Activated CD4-positive, alpha-beta T cell treated with anti-CD3 and anti-CD28 coated beads, Interleukin-2, amount 50 U/mL, for 24 hours (primary cell): ENCODE measurements at places on chromosomes 11 and 22.

DNA sequence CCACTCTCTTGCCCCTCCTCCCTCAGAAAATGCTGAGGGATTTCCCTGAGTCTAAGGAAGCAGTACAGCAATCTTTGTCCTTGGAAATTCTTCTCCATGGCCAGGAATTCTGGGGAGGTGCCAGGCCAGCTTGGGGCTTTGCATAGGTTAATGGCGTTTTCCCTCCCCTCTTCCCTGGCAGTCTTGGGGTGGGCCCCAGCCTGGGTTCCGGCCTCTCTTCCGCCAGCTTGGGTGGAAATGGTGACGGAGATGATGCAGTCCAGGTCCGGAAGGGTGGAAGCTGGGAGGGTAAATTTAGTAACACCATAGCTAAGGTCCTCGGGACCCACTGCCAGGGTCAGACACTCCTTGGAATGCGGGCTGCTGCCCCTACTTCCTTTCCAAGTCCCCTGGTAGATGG, 5.0 kb downstream of the PHLDB1 start:
- DNase-seq: no peak

DNA sequence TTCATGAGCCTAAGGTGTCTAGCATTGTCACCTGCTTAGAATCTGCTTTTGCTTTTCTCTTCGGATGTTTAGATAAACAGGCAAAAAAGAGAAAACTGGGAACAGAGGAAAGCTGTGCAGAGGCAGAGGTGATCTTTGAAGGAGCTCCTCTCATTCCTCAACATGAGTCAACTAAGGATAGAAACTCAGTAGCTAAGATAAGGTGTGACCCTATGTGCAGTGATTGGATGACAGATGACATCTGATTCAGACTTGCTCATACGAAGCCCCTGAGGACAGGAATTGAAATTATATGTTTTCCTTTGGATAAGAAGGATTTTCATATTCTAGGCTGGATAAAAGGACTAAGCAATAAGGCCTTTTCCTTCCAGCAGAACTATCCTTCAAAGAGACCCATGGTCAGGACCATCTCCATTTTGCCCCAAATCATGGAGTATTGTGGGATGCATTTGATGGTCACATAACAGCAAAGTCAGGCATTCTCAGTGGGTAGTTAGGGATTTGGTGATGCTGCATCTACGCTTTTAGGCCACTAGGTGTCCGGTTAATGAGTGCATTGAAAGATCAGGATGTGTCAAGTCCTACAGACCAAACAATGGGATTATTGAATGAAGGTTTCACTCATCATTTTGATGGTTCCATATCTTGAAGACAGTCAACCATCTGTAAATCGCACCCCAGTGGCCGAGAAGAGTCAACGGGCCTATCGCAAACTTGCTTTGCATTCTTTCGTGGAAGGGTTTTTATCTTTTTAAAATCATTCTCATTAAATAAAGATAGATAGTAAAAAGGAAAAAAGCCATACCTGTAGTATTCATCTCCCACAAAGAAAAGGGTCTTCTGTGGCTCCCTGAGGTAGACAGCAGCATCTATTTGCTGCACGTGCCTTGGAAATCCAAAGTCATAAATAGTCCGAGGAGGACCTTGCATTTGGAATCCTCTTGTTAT, 32.2 kb downstream of the MMP20 start:
- DNase-seq: no peak

DNA sequence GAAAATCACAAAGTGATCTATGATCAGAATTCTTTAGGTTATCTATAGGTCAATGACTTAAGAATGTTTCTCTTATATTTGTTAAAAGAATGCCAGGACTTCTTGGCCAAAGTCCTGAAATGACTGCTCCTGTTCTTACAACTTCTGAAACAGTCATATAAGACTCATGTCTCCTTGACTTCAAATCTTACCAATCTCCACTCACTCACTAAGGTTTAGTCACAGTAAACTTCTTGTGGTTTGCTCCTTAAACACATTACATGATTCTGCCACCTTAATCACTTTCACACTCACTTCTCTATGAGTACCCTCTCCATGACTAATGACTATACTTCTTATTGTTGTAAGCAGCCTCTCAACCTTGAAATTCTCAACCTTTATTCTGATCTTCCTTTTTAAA, 648.7 kb upstream of the CCDC179 start:
- DNase-seq: no peak

- no peak for DNase-seq
Measured at GRCh38 chr11:72406540-72407527, 27.5 kb downstream of the CLPB start.

- no peak for DNase-seq
Measured at GRCh38 chr11:44840521-44841251, 110.0 kb downstream of the TP53I11 start.

- no peak for DNase-seq
Measured at GRCh38 chr11:63506876-63507275, 992 bp downstream of the LGALS12 start.

DNA sequence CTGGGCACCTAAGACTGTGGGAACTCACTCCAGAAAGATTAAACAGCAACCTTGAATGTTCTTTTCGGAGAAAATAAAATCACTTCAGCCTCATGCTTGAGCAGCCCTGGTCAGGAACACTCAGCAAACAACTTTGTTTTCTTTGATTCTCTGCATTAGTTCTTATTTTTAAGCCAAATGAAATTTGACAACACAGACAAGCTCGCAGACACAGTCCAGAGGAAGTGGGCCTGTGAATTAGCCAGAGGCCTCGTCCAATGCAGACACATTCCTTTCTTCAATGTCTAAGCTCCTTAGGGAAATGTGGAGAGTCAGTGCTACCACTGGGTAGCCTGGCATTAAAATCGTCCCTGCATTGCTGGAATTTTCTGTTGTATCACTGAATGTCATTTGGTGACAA, 62.9 kb upstream of the CSNK2A3 start:
- DNase-seq: no peak

- no peak for DNase-seq
Measured at GRCh38 chr11:36313750-36314433, 17.8 kb downstream of the PRR5L start.

- DNase-seq: no peak
Measured at GRCh38 chr11:101453682-101454081, 130.1 kb downstream of the TRPC6 start.

GRCh38 chr11:74465291-74465708, 2.0 kb downstream of the KCNE3 start:
- DNase-seq: no peak

DNA sequence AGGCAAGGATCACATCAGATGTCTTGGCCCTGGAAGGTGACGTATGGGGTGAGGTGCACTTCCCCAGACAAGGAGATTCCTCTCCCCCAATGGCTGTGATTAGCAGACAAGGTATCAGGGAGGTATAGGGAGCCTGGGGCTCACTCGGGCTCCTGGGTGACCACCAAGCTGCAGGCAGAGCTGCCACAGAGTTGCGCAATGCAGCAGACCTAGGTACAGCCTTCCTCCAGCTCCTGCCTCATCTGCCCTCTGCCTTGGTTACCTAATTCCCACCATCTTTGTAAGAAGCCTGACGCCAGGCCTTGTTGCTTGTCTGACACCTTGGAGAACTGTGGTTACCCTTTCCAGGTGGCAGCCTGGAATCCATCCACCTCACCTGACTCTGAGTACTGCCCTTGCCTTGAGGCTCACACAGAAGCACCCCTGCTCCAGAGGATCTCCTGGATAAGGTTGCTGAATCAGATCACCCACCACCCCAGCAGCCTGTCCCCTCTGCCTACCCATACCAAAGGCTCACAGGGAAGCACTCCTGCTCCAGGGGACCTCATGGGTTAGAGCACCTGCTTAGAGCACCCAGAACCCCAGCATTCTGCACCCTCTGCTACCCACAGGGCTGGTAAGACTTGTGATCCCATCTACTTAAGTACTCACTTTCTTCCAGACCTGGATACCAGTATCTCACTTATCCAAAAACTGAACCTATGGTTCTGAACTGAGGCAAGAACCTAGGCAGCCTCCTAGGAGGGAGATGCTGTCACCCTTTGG, 40.4 kb downstream of the GAB4 start:
- no peak for DNase-seq

- DNase-seq: no peak
Measured at GRCh38 chr11:3892156-3892555, 36.7 kb downstream of the STIM1 start.

GRCh38 chr11:65243797-65244196, 18.0 kb upstream of the POLA2 start:
- DNase-seq: no peak

GRCh38 chr11:74311352-74311926, at the start of gene P4HA3:
TSS of gene P4HA3 (minus strand) at chr11:74311640. CDS start at chr11:74311611, 29 bp downstream.
- peak; percentile 19 for DNase-seq

DNA sequence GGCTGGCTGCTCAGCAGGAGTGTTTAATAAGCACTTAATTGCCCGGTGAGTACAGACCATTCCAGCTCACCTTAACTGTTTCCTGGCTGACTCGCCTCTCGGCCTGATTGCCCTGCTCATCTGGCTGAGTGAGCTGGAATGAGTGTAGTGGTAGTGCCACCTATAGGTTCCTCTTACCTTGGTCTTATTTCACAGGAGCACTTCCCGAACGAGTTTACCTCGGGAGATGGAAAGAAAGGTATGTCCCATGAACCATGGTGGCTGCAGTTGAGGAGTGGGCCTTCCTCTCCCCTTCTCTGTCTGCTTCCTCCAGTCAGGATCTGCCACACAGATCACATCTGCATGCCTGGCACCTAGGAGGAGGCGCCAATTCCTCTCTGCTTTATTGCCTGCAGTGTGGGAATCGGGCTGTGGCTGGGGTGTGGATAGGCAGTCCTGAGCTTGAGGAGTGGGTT, 26.7 kb downstream of the UPB1 start:
- no peak for DNase-seq

- no peak for DNase-seq
Measured at GRCh38 chr22:19814428-19814827, 40.2 kb downstream of the GNB1L start.

DNA sequence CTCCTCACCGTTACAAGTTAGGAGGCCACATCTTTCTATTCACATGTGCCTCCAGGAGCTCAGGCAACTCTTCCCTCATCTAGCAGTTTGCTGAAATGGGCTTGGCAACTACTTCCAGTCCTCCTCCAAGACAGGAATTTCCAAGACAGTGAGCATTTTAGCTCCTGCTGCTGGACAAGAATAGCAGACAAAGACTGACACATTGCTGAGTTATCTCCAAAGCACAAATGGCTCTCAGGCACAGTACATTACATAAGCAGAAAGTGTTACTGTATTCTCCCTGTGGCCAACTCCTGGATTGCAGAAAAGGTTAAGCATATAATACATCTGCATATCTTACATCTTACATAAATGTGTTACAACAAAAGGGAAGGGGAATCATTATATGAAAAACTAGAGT, 83.2 kb upstream of the POU2AF2 start:
- no peak for DNase-seq

GRCh38 chr11:45833761-45834160, 13.5 kb upstream of the CRY2 start:
- no peak for DNase-seq

DNA sequence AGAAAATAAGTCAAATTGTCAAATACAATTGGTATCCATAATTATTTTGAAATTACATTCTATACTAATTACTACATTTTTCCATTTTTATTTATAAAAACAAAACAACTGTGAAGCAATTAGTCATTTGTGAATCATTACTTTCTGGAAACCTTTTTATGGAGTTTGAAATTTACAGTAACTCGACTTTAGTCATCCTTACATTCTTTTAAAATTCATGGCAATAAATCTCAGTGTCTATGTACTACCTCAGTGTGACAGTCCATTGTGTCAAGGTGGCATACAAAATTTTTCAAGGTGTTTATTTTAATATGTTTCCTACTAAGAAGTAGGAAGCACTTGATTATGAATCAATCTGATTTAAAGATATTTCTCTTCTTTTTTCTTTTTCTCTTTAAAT, 1949.4 kb upstream of the RAG2 start:
- DNase-seq: no peak

- no peak for DNase-seq
Measured at GRCh38 chr11:3040881-3041280, 16.3 kb downstream of the CARS1 start.

DNA sequence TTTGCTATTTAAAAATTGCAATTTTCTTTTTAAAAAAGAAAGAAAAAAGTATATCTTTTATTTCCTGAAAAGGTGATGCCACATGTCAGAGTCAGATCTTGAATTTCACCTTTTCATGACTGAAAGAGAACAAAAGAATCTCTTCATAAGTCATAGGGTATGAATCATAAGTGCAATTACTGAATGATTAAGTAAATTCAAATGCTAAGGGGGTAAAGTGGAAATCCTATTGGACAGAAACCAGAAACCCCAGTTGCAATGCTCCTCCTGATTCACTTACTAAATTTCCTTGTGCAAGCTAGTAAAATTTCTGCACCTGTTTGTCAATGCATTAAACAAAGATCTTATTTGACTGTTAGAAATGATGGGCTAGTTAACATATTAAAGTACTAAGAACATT, 8.2 kb upstream of the PRRG4 start:
- no peak for DNase-seq

DNA sequence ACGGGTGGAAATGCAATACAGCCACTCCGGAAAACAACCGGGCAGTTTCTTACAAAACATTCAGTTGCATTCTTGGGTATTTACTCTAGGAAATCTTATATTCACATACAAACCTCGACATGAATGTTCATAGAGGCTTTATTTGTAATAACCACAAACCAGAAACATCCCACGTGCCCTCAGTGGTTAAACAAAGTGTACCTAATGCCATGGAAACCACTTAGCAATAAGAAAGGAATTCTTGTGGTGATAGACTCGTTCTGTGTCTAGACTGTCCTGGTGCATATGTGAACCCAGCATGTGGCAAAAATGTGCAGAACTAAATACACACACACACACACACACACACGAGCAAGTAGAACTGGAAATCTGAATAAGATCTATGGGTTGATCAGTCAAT, 1073.3 kb downstream of the TBC1D22A start:
- no peak for DNase-seq

DNA sequence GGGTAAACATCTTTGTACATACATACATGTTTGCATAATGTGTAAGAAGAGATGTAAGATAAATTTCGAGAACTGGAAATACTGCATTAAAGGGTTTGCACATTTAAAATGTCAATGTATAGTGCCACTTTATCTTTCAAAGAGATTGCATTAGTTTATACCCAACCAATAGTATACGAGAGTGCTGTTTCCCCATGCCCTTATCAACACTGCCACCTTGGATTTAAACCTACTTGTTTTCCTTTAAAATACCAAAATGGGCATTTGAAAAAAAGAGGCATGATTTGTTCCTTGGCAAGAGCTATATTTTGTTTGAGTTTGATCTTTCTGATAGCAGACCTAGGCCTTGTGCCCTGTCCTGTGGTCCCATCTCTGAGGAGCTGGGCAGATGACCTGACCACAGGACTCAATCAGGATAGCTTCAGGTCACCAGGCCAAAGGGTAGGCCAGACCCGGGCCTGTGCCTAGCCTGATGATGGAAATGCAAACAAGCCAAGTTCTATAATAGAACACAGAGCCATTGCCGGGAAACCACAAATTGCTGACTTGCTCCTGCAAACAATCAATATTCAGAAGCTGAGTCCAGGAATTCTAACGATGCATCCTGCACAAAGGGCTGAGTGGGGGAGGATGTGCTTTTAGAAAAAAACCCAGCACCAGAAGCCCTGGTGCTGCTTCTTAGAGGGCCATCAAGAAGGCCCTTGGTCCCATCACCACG, 16.9 kb upstream of the ALG8 start:
- DNase-seq: no peak
